ENCODE measurements at places on chromosomes 6 and 20.

GRCh38 chr6:157280157-157280556 lies 43.2 kb downstream of the TMEM242 start:
- no peak for DNase-seq

DNA sequence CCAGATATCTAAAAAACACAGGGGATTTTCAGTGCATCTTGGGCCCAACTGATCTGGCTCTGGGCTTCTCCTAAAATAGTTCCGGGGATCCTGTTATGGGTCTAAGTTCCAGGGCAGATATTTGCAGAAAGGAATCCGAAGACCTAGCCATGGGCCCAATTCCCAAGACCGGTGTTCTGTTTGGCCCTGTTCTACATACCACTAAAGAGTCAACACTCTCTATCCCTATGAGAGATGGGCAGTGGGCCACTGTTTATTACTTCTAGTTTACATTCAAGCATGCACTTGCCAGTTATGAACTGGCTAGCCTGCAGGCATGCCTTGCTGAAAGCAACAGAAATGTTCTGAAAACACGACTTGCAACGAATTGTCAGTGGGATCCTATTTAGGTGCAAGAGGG lies 87.4 kb upstream of the PLCB4 start:
- no peak for DNase-seq

DNA sequence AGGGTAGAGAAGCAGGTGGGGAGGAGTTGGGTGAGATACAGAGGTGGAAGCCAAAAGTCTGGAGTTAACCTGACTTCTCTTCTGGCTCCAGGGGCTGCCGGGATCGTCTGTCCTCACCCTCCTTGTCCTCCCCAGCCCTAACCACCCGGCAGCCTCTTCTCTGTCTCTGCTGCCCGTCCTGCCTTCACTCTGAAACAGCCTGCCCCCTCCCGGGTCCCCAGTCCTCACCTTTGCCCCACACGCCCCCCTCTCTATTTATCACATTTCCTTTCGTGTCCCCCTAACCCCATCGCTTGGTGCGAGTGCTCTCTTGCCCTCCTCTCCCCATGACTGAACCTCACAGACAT lies 5.7 kb downstream of the RING1 start:
- DNase-seq: no peak

DNA sequence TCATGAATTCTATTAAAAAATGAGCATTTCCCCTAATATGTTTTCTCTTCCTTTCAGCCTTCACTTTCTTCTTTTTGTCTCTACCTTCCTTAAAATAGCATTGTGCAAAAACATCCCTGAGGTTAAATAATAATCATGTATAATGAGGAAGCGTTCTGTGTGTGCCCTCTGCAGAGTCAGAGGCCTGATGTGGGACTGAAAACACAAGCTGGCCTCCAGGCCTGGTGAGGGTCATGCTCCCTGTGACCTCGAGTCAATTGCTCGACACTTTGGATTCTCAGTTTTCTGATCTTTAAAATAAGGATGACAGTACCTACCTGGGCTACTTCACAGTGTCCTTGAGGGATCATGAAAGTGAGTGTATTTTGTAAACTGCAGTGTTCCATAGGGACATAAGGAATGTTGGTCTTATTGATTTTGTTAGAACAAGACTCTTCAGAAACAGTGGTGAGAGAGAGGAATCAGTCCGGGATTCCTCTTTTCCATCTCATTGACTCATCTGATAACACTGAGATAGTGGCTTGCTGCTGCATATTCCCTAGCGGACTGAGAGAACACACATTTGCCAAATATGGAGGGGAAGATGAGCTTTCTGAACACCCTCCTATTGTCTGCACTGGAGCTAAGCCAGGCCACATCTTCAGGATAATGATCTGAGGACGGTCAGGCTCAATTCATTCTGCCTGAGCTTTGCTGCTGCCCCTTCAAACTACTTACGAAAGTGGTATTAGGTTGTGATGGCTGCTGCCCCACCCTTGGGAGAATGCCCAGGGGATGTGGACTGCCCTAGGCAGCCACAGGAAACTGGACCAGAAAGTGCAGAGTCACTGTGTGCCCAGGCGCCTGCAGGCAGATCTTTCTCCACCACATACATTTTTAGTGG lies 39.6 kb upstream of the PDE7B start:
- peak; percentile 48 for DNase-seq

GRCh38 chr6:112004201-112005012 lies 49.5 kb upstream of the CCN6 start:
- peak; percentile 42 for DNase-seq

DNA sequence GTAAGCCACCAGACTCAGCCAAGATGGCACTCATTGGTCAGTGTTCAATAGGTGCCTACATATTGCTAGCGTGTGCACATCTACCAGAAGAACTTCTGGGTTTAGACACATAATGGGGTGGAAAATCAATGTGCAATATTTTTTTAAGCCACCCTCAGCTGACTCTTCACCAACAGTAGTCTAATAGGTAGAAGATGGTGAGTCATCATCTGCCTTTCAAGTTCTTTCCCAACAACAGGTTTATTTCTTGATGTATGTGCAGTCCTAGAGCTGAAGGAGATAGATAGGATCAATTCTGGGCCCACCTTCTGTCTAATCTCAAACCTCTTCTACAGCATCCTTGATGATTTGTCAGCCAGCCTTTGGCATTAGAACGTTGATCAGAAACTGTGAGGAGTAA lies 41.3 kb downstream of the IRAK1BP1 start:
- DNase-seq: no peak

DNA sequence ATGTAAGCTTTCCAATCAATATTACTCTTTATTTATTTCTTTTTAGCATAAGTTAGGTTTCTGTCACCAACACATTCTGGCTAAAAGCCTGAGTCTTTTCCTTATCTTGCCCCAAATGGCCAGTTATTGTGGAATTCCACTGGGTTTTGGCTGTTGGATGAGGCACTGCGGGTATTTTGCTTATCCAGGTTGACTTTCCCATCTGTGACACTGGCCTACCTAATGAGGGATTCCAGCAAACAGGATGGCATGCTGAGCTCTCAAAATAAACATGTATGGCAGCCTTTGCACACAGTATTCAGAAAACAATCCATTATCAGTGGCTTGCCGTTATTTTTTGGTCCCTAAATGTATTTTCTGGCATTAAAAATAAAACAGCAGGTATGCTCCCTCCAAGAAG lies 6.5 kb upstream of the RALGAPB start:
- no peak for DNase-seq

- DNase-seq: no peak
Observed at GRCh38 chr20:57869291-57869950, 159.6 kb upstream of the PMEPA1 start.

- DNase-seq: no peak
Observed at GRCh38 chr6:47308198-47308517, 1.5 kb downstream of the TNFRSF21 start.

- DNase-seq: no peak
Observed at GRCh38 chr20:56422076-56422823, 10.2 kb downstream of the CASS4 start.

GRCh38 chr20:14992961-14993360 lies 655.5 kb upstream of the FLRT3 start:
- no peak for DNase-seq

GRCh38 chr6:21426841-21427490 lies 166.6 kb upstream of the SOX4 start:
- DNase-seq: no peak

DNA sequence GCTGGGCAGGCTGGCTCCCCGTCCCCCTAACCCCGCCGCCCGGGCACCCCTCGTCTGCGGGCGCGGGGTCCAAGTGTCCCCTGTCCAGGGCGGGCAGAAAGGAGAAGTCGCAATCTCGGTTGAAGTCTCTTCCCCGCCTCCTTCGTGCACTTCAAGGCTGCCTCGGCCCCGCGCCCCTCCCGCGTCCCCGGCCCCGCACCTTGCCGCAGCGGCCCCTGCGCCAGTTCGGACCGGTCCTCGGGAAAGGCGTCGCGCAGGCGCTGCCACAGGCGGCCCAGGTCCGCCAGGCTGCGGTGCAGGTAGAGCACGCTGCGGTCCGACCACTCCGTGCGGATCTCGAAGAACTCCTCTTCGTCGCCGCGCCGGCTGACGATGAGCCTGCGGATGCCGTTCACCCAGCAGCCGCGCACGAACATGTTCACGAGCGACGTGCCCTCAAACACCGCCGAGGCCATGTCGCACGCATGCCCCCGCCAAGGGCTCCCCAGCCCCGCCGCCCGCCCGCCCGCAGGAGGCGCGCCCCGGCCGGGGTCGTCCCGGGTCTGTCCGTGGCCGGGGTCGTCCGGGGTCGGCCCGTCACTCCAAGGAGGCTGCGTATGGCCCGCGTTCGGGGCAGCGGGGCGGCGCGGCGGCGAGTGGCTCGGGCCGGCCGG lies at the start of gene PXDC1:
TSS of gene PXDC1 (minus strand) at position 637 of the 653 bp plus-strand sequence. CDS start at position 455, 182 bp downstream.
- peak; percentile 54 for DNase-seq

Data from left ventricle myocardium superior (tissue), 1 donor.